ENCODE measurements at places on chromosomes 12 and 14.

DNA sequence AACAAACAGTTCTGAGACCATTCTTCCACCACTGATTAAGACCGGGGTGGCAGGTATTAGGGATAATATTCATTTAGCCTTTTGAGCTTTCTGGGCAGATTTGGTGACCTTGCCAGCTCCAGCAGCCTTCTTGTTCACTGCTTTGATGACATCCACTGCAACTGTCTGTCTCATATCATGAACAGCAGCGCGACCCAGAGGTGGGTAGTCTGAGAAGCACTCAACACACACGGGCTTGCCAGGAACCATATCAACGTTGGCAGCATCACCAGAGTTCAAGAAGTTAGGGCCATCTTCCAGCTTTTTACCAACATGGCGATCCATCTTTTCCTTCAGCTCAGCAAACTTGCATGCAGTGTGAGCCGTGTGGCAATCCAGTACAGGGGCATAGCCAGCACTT, 16.9 kb downstream of the AEBP2 start:
- DNase-seq, result no peak

DNA sequence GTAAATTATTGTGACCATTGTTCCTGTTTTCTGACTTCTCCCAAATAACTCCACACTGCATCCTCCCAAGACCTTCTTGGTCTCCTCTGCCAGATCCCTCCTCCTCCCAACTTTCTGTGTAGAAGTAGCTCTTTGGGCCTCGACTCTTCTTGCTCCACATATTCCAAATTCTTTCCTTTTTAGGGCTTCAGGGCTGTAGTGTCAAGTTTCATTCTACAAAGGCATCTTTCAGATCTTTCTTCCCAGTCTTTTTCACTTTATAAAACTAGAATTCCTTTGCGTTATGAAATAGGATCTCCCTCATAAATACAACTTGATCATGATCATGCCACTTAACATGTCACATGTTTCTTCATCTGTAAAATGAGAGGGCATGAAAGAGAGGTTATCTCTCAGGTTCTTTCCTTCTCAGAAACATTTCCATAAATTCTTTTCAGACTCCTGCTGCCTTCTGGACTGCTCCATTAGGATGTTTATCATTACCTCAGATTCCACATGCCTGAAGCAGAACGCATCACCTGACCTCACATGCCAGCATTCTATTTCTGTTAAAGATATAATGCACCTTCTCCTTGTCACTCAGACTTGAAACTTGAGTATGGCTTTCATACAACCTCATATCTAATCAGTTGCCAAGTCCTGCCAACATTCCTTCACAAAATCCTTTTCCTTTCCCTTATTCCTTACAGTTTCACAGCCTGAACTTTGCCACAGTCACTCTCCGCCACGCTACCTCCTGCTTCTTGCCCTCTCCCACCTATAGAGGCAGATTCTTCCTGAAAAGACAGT, 8.5 kb downstream of the SLC38A1 start:
- DNase-seq, result no peak

GRCh38 chr12:12158858-12159257, 88.1 kb downstream of the BCL2L14 start:
- no peak for DNase-seq

DNA sequence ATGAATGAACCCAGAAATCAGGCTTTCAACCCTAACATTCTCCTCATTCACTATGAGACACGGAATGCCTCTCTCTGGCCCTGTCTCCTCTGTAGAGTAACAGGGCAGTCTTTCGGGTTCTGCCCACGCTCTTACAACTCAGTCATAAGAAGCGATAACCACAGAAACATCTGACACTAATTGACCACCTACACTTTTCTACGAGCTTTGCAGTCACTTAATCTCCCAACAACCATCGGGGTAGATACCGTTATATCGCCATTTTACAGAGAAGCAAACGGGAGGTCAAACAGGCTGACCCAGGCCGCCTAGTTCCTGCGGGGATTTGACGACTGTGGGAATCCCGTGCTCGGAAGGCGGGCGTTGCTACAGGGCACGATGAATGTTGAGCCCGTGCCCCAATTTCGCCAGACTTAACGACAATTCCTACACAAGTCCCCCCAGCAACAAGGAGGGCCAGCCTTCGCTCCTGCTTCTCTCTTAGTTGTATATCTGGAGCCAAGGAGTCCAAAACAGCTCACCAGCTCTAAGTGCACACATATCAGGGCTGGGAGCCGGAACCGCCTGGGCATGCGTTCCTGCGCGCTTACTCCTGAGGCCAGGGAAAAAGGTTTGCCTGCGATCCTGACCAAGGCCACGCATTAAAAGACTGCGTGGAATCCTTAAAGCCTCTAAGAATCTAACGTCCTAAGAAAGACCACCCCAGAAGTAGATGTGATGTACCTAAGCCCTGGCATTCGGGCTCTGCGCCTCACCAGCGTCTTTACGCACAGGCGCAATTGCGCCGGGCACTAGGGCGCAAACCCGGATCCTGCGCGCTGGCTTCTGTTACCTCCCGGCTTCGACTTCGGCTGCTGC, 38.7 kb upstream of the TBX5 start:
- DNase-seq, result no peak

- no peak for DNase-seq
Measured at GRCh38 chr12:105831372-105831771, 307.4 kb downstream of the NUAK1 start.

GRCh38 chr14:93343797-93344196, 3.2 kb upstream of the COX8C start:
- DNase-seq, result no peak
